ENCODE measurements at places on chromosomes 13 and 19.

- H3K4me3 ChIP-seq = no peak overlapping the region
- H3K36me3 ChIP-seq = no peaks in the 10 kb centered on the region
- H3K4me1 ChIP-seq = no peaks in the 10 kb centered on the region
These were observed 243.6 kb downstream of the DLEU7 start for GRCh38 chr13:50599927-50600326.

GRCh38 chr13:88360761-88361160 lies 689.6 kb downstream of the SLITRK5 start:
- no peak for DNase-seq
- H3K27ac ChIP-seq = no peak overlapping the region
- H3K4me3 ChIP-seq = no peak overlapping the region

DNA sequence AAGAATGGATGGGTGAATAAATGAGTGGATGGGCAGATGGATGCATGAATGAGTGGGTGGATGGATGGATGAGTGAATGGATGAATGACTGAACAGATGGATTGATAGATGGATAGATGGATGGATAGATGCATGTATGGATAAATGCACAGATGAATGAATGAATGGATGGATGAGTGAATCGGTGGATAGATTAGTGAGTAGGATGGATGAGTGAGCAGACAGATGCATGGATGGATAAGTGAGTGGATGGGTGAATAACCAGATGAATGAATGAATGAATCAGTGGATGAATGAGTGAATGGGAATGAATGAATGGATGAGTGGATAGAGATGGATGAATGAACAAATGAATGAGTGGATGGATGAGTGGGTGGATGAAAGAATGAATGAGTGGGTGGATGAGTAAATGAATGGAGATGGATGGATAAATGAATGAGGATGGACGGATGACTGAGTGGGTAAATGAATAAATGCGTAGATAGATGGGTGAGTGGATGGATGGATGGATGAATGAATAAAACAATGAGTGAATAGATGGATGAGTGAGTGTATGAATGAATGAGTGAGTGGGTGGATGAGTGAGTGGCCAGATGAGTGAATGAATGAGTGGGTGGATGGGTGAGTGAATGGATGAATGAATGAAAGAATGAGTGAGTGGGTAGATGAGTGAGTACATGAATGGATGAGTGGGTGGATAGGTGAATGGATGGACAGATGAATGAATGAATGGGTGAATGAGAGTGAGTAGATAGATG lies 13.0 kb downstream of the GAS6 start:
- H3K27ac ChIP-seq = no peak overlapping the region
- no peak for DNase-seq
- H3K4me3 ChIP-seq = no peak overlapping the region
- H3K4me1 ChIP-seq = peaks cover 56% of the 10 kb centered on the region

GRCh38 chr19:16901491-16902175 lies 12.8 kb downstream of the F2RL3 start:
- H3K4me3 ChIP-seq = no peak overlapping the region
- H3K4me1 ChIP-seq = no peaks in the 10 kb centered on the region
- no peaks in the 10 kb centered on the region for H3K27me3 ChIP-seq

GRCh38 chr19:47514869-47515588 lies at the start of gene NAPA:
Gene NAPA (minus strand): TSS chr19:47515063. CDS start chr19:47514940, 123 bp downstream.
- H3K27me3 ChIP-seq = no peaks in the 10 kb centered on the region
- H3K4me3 ChIP-seq = peak within 1 kb of the TSS; percentile 98
- no peaks in the 10 kb centered on the region for H3K36me3 ChIP-seq
- H3K27ac ChIP-seq = peak within 1 kb of the TSS; percentile 95

Measured in transverse colon (tissue), 4 donors.